NCI-H748 treated with DMSO at 0.1 percent for 48 hours (cell line): ENCODE measurements at places on chromosomes 3 and 15.

GRCh38 chr15:70853318-70853972 lies 512 bp downstream of the LARP6 start:
- DNase-seq: peak; percentile 10

DNA sequence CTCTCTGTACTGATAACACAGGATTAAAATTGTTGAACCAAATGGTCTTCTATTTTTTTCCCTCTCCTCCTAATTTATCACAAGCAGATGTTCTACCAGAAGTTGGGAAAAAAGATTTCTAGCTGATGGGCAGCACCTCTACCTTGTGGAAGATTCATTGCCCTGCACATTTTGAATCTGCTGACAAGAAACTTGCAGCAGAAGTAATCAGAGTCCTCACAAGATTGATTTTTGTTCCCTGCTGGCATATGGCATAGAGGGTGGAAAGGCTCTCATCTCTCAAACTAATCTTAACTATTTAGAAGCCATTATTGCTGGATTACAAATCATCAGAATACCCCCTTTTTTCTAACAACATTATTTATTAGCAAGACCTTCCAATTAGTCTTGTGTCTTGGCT lies 148.9 kb upstream of the MEIS2 start:
- DNase-seq: no peak

GRCh38 chr3:156819842-156820691 lies 6.1 kb upstream of the LEKR1 start:
- no peak for DNase-seq

DNA sequence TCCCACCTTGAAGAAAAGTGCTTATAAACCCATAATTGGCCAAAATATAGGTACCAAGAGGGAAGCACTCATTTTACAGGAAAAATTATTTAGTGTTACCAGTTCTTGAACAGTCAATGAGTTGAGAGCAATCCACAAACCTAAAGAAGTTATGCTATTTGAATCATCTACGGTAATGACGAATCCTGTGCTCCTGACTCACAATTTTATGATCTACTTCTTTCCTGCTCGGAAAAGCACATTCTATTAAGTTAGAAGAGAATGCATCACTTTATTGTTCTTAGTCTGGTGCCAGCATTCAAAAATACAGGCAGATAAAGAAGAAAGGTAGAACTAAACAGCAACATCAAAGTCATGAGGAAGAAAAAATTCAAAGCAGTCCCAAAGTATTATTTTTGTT lies 33.2 kb downstream of the CHRM5 start:
- DNase-seq: no peak

GRCh38 chr3:186461141-186461540 lies 83.0 kb downstream of the CRYGS start:
- DNase-seq: no peak

DNA sequence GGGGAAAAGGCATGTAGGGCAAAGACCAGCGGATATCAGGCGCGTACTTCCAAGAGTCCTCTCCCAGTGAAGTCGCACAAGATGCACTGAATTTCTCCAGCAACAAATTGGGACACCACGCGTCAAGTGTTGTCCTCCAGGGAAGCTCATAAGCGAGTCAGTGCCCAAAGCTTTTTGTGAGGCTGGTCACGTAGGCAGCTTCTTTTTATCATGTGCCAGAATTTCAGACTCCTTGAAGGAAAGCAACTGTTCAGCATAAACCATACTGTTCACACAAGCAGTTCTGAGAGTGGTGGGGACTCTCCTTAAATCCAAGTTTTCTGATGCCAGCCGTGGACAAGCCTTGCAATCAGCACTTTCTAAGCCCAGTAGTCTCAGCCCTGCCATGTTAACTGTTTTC lies 10.1 kb upstream of the FSTL1 start:
- no peak for DNase-seq

GRCh38 chr3:190001426-190001825 lies 119.3 kb downstream of the P3H2 start:
- no peak for DNase-seq

GRCh38 chr3:99945328-99945995 lies 127.8 kb downstream of the CMSS1 start:
- peak; percentile 12 for DNase-seq

DNA sequence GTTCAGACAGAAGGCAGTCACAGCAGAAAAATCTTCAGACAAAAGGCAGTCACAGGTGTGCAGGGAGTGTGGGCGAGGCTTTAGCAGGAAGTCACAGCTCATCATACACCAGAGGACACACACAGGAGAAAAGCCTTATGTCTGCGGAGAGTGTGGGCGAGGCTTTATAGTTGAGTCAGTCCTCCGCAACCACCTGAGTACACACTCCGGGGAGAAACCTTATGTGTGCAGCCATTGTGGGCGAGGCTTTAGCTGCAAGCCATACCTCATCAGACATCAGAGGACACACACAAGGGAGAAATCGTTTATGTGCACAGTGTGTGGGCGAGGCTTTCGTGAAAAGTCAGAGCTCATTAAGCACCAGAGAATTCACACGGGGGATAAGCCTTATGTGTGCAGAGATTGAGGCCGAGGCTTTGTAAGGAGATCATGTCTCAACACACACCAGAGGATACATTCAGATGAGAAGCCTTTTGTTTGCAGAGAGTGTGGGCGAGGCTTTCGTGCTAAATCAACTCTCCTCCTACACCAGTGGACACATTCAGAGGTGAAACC lies 27.6 kb downstream of the ZNF589 start:
- DNase-seq: peak; percentile 44

GRCh38 chr3:151537726-151538125 lies 76.9 kb upstream of the IGSF10 start:
- no peak for DNase-seq

DNA sequence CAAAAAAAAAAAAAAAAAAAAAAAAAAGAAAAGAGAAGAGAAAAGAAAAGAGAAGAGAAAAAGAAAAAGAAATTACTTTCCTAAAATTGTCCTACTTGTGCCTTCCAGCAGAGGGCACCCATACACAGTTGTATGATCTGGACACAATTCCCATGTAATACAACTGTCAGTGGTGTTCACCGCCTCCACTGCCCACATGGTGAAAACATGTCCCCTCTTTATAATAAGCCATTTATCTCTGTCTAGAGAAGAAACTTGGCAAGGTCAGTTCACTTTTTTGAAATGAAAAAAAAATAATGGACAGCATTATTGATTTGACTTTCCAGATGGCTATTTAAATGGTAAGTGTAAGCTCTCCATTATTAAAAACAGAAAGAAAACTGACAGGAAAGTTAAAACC lies 459.4 kb downstream of the GBE1 start:
- DNase-seq: peak; percentile 16

- no peak for DNase-seq
Observed at GRCh38 chr15:35674873-35675781, 129.2 kb upstream of the DPH6 start.
